Endothelial cell of umbilical vein (primary cell): ENCODE measurements at places on chromosomes 1 and 21. TPM values are rescaled to one million over a fixed set of nuclear protein-coding genes. Genes with fewer than 3 reads are reported as not detected.

The ANKRD35 gene
- total RNA-seq = 0.14 and 0.20 TPM in 2 replicates

DNA sequence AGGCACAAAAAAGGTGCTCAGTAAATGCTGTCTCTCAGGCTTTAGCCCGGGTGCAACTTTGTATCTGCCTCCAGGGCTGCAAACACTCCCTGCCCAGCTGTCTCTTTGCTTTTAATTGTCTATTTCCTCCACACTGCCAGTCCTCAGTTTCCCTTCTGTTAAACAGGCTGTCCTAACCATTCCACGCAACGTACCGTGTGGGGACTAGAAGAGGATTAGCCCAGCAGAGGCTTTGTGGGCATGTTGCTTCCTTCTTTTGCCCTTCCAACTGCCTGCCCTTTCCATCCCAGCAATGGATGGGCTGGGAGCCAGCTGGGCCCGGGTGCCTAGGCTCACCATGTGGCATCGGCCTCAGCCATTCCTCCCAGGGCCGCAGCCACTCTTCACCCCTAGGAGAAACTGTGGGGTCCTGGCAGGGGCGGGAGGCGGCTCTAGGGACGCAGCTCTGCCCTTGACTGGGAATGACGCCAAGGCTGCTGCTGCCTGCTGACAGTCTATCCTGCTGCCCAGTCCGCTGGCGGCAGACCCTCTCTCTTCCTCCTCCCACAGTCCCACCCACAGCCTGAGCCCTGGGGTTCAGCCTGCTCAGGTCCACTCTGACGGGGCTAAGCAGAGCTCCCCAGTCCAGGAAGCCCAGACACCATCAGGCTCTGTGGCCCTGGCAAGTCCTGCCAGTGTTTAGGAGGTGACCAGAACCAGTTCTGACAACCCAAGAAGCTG lies 40.6 kb upstream of the LRP8 start:
- no peak for DNase-seq

DNA sequence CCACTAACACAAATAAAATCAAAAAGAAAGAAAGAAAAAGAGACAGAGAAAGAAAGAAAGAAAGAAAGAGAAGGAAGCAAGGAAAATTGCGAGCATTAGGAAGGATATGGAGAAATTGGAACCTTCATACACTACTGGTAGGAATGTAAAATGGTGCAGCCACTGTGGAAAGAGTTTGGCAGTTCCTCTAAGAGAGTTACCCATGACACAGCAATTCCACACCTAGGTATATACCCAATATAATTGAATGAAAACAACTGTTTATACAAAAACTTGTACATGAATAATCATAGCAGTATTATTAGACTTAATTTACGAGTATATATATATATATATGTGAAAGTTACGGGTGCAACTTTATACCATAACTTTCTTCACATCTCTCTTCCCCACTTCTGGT lies 4.1 kb upstream of the LYPD8 start:
- DNase-seq = no peak

- peak; percentile 56 for DNase-seq
Observed at GRCh38 chr21:41460578-41461527, 34.8 kb downstream of the MX1 start.

The CACHD1 gene
- total RNA-seq = 8.7 and 9.3 TPM in 2 replicates

The MAGI3 gene
- total RNA-seq = 13.9 and 16.1 TPM in 2 replicates

DNA sequence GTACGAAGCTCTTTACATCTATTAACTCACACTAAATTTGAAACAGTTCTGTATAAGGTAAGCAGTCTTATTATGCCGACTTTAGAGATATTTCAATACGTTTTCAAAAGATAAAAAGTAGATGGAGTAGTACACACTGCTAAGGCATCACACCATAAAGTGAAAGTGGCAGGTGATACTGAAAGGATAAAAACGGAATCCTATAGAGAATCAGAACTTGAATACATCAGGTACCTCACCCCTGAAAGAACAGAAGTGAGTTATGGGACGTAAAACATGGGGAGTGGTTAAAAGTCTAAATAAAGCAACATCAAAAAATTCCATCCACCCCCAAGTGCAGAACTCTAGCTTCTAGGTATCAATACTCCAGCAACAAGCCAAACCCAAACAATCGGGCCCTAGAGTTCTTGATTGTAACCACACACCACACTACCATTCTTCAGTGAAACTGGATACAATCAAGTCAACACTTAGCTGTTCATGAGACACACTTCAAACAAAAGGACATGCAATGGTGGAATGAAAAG lies 142.6 kb downstream of the SMYD3 start:
- DNase-seq = no peak

DNA sequence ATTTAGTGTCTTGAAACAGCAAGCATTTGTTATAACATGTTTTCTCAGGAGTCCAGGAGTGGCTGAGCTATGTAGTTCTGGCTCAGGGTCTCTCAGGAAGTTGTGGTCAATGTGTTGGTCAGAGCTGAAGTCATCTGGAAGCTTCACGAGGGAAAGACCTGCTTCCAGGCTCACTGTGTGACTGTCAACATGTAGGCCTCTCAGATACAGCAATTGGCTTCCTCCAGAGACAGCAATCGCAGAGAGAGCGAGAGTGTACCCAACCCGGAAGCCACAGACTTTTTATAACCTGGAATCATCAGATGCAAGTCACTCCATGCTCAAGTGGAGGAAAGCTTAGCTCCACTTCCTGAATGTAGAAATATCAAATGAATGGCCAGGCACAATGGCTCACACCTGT lies 40.9 kb downstream of the TNFRSF9 start:
- no peak for DNase-seq
